Mesendoderm (in vitro differentiated cells): ENCODE measurements at places on chromosomes 4 and X.

DNA sequence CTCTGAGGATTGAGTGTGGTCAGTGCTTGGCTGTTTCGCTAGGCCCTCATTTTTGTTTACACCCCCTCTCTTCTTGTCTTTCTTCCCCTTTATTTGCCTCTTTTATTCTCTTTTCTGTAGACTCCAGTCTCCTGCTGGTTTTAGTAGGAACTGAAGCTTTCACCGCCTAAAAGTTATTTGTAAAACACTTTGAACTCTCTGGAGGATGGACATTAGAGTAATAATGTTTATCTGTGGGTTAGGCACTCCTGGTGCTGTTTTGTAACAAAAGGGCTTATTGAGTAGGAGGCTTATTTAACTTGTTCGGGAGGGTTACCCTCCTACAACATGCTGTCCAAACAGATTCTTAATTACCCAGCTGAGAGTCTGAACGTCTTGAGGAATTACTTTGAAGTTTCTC, 1.6 kb upstream of the ARHGAP10 start:
- DNase-seq, result no peak

GRCh38 chr4:169222761-169223160, 48.0 kb downstream of the SH3RF1 start:
- DNase-seq, result no peak

DNA sequence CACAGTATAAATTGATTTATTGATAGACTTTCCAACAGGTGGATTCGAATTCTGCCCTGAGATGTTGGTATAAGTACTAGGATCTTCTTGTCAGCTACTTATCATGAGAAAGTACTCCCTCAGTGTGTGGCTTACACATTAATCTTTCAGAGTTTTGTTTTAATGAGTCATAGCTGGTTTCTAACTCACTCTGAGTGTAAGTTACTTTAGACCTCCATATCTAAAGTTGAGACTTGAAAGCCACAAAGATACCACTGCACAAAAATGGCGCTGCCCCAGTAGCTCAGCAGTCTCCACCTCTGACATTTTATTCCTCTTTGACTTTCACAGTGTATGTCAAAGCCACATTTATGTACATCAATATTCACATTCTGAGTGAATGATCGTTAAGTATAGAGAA, 318.5 kb downstream of the ARAP2 start:
- no peak for DNase-seq

DNA sequence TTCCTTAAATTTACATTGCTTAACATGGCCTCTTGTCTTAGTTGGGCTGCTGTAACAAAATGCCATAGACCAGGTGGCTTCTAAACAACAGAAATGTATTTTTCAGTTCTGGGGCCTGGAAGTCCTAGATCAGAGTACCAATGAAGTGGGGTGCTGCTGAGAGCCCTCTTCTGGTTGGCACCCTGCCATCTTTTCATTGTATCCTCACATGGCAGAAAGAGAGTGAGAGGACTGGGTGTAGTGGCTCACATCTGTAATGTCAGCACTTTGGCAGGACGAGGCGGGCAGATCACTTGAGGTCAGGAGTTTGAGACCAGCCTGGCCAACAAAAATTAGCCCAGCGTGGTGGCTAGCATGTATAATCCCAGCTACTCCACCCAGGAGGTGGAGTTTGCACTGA, 12.0 kb upstream of the KLB start:
- no peak for DNase-seq

DNA sequence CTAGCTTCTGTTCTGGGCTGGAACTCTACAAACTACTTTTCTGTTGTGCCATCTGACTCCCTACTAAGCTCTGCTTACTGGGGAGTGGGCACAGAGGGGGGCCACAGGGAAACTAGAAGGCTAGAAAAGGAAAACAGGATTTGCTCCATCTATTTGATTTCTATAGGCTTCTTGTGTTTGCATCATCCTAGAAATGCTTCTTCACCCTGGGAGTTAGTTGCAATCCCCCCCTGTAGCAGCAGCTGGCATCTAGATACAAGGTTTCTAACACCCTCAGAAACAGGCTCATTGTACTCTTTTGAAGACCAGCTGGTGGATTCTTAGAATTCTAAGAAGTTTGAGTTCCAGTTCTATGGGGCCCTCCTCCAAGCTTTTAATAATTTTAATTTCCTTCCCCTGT, 213.4 kb downstream of the TMA16 start:
- DNase-seq, result peak; percentile 23

GRCh38 chr4:152961773-152962115, 25.6 kb downstream of the FHDC1 start:
- no peak for DNase-seq
